Activated naive CD4-positive, alpha-beta T cell treated with anti-CD3 and anti-CD28 coated beads for 36 hours (primary cell): ENCODE measurements at places on chromosomes 1 and 21. TPM values are rescaled to one million over a fixed set of nuclear protein-coding genes. Genes with fewer than 3 reads are reported as not detected.

TOR1AIP2 gene
- 28.9 TPM for total RNA-seq

CFHR5 gene
- not detected for total RNA-seq

HPCA gene
- total RNA-seq, result not detected

UTS2 gene
- total RNA-seq, result not detected
